H9 (cell line): ENCODE measurements at places on chromosomes 12 and 14. TPM values are rescaled to one million over a fixed set of nuclear protein-coding genes. Genes with fewer than 3 reads are reported as not detected.

DNA sequence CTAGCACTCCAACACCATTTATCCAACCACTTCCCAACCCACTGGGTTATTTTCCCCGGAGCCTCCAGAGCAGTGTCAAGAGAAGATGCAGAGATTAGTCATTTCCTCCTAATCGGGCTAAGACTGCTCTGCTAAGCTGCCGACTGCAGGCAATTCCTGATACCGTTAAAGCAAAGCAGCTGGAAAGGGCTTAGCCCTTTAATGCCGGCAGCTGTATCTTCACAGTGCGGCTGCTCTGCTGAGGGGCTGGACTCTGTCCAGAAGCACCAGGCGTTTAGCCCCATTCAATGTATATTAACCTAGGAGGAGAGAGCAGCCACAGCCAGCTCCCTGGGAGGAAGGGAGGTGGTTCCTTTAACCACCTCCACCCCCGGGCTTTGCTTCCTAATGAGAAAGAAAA lies 11.1 kb downstream of the AQP6 start:
- no peak overlapping the region for H3K4me3 ChIP-seq
- peaks cover 11% of the 10 kb centered on the region for H3K36me3 ChIP-seq
- H3K27ac ChIP-seq = no peak overlapping the region
- no peak for DNase-seq
- no peaks in the 10 kb centered on the region; the same call in 1 of the 2 replicates for H3K4me1 ChIP-seq
- H3K27me3 ChIP-seq = no peaks in the 10 kb centered on the region

GRCh38 chr12:71430756-71431155 lies 8.8 kb upstream of the LGR5 start:
- H3K4me1 ChIP-seq = no peaks in the 10 kb centered on the region
- no peak overlapping the region for H3K27ac ChIP-seq
- peaks cover 9% of the 10 kb centered on the region for H3K36me3 ChIP-seq
- no peaks in the 10 kb centered on the region for H3K27me3 ChIP-seq
- H3K4me3 ChIP-seq = no peak overlapping the region

- no peak overlapping the region for H3K4me3 ChIP-seq
- H3K27ac ChIP-seq = no peak overlapping the region
- no peak for DNase-seq
- H3K36me3 ChIP-seq = no peaks in the 10 kb centered on the region
- H3K4me1 ChIP-seq = no peaks in the 10 kb centered on the region; the same call in 1 of the 2 replicates
Measured at GRCh38 chr12:72278894-72279293, 6.7 kb downstream of the TRHDE start.

- peaks cover 2% of the 10 kb centered on the region; the same call in 1 of the 2 replicates for H3K4me1 ChIP-seq
- no peaks in the 10 kb centered on the region for H3K27me3 ChIP-seq
- no peak for DNase-seq
- H3K27ac ChIP-seq = no peak overlapping the region
- H3K4me3 ChIP-seq = no peak overlapping the region
- H3K36me3 ChIP-seq = peaks cover 4% of the 10 kb centered on the region
Measured at GRCh38 chr14:61091657-61092273, 110.7 kb downstream of the SLC38A6 start.

DNA sequence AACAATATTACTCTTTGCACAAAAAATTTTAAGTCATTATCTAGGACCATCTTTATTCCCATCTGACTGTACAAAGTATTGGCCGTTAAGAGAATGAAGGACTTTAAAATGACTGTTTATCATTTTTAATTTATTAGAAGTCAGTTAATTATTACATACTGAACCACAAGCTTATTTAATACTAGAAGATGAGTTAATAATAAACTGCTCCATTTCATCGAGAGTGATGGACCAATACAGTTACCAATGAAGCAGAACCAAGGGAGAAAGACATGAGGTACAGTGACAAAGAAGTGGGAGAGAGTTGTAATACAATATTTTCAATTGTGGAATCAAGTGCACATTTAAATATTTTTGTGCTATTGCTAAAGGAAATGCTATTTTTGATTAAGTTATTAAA lies 83.3 kb downstream of the PTPRO start:
- H3K27ac ChIP-seq = no peak overlapping the region
- H3K27me3 ChIP-seq = no peaks in the 10 kb centered on the region
- H3K4me1 ChIP-seq = no peaks in the 10 kb centered on the region
- H3K4me3 ChIP-seq = no peak overlapping the region
- DNase-seq = no peak
- H3K36me3 ChIP-seq = no peaks in the 10 kb centered on the region

TBC1D30 gene
- 1.6 and 2.2 TPM in 2 replicates for total RNA-seq

KERA gene
- total RNA-seq = not detected in 2 replicates

ZNF385A gene
- 5.7 and 6.2 TPM in 2 replicates for total RNA-seq

DENND5B gene
- total RNA-seq = 13.4 and 14.2 TPM in 2 replicates
